ENCODE measurements at places on chromosomes 7 and 10. TPM values are rescaled to one million over a fixed set of nuclear protein-coding genes. Genes with fewer than 3 reads are reported as not detected.

DNA sequence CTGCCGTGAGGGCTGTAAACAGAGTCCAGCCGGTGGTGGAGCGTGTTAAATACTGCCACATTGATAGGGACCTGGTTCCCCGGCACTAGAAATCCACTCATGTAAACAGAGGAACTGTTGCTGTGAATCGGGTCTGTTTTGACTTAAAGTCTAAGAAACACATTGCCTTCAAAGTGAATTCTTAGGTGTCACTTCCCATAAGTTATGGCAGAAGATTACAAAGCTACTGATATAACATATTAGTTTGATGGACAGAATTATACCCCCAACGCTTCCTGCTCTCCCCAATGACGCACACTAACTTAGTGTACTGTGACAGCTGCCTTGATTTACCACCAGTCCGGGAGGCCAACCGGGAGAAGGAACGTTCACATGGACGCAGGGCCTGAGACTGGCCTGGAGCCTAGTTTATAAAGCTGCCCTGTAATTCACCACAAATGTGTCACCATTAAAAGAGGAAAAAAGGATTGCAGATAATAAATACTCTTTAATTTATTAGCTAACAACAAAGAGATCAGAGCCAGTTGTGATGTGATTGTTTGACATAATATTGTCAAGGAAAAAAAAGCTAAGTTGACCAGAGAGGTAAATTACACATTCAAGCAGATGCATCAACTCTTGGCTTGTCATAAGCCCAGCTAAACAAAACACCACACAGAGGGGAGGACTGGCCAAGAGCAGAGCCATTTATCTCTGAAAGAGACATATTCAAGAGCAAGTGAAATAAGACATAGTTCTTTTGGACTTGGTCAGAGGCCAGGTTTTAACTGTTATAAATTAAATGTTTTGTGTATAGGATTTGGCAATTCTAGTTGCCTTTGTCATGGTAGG, 820.6 kb downstream of the LRMDA start:
- no peak for DNase-seq
- no peak overlapping the region for H3K27ac ChIP-seq
- no peaks in the 10 kb centered on the region for H3K4me1 ChIP-seq
- H3K36me3 ChIP-seq = no peaks in the 10 kb centered on the region

RGR gene
- not detected for total RNA-seq

DNA sequence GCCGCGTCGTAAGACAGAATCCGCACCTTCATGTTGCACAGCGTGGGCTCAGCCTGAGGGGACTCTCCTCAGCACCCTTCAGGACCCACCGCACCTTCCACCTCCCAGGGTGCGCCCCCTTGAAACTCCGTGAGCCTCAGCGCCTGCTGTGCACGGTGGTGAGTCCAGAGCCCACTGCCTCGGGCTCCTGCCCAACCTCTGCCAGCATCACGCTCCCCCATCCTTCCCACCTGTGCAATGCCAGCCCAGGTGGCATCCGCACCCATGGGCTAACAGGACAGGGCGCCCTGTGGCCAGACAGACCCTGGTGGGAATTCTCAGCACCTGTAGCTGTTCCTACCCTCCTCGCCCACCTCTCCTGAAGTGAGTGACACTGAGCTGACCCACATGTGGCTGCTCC, 96.4 kb downstream of the DYNC2I1 start:
- H3K36me3 ChIP-seq = peaks cover 28% of the 10 kb centered on the region
- H3K4me3 ChIP-seq = no peak overlapping the region

- peak within 1 kb of the TSS; percentile 95 for H3K27ac ChIP-seq
- no peaks in the 10 kb centered on the region for H3K27me3 ChIP-seq
- H3K4me3 ChIP-seq = peak within 1 kb of the TSS; percentile 97
- H3K4me1 ChIP-seq = peaks cover 67% of the 10 kb centered on the region
These were observed at the start of gene GIMAP8 for GRCh38 chr7:150450491-150451001. TSS of gene GIMAP8 (plus strand) at chr7:150450630. CDS start at chr7:150466699, 16,069 bp downstream.

ANXA8L1 gene
- not detected for total RNA-seq

GRCh38 chr7:1117321-1117928, 29.5 kb downstream of the GPER1 start:
- H3K36me3 ChIP-seq = peaks cover 3% of the 10 kb centered on the region
- no peaks in the 10 kb centered on the region for H3K27me3 ChIP-seq
- H3K4me1 ChIP-seq = peaks cover 13% of the 10 kb centered on the region
- H3K4me3 ChIP-seq = no peak overlapping the region

- no peak for DNase-seq
- no peaks in the 10 kb centered on the region for H3K4me1 ChIP-seq
- H3K4me3 ChIP-seq = no peak overlapping the region
- H3K27ac ChIP-seq = no peak overlapping the region
- no peaks in the 10 kb centered on the region for H3K36me3 ChIP-seq
- no peaks in the 10 kb centered on the region for H3K27me3 ChIP-seq
These were observed 85.3 kb upstream of the PCGF5 start for GRCh38 chr10:91135113-91135512.

GRCh38 chr10:80945264-80945880, 407.7 kb downstream of the SH2D4B start:
- no peak overlapping the region for H3K27ac ChIP-seq
- H3K36me3 ChIP-seq = no peaks in the 10 kb centered on the region
- no peaks in the 10 kb centered on the region for H3K27me3 ChIP-seq
- DNase-seq = no peak
- no peaks in the 10 kb centered on the region for H3K4me1 ChIP-seq
- no peak overlapping the region for H3K4me3 ChIP-seq

DNA sequence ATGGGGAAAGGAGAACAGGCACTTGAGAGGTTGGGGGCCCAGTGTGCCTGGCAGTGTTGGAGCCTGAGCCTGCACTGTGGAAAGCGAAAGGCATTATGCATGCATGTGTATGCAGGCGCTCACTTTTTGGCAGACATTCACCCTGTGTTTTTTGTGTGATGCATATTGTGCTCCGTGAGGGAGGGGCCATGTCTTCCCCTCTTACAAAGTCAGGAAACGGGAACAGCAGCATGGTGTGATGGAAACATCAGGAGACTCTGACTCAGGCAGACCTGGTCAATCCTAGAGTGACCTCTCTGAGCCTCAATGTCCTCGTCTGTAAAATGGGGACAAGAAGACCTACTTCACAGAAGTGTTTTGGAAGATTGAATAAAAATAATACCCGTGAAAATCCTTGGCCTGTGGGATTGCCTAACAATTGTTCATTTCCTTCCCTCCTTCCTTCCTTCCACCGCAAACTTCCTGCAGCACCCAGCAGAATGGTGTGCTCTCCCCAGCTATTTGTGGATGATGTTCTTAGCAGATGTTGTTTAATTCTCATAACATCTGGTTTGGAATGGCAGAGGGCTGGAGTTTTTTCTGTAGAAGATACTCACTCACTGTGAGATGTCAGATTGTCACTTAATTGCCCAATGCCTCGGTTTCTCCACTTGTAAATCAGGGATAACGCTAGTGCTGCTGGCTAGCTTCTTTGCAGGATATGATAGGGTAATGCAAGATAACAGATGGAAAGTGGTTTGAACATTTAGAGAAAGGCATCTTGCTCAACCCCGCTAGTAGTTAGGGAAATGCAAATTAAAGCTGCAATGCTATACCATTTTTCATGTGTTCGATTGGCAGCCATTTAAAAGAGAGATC, 39.8 kb downstream of the CDH23 start:
- peaks cover 3% of the 10 kb centered on the region for H3K4me1 ChIP-seq
- DNase-seq = no peak
- no peaks in the 10 kb centered on the region for H3K36me3 ChIP-seq
- no peaks in the 10 kb centered on the region for H3K27me3 ChIP-seq
- H3K4me3 ChIP-seq = no peak overlapping the region

GRCh38 chr7:157233677-157234076, 95.0 kb downstream of the UBE3C start:
- H3K27me3 ChIP-seq = no peaks in the 10 kb centered on the region
- H3K27ac ChIP-seq = no peak overlapping the region
- H3K36me3 ChIP-seq = peaks cover 41% of the 10 kb centered on the region
- no peaks in the 10 kb centered on the region for H3K4me1 ChIP-seq
- DNase-seq = no peak

EFCAB10 gene
- total RNA-seq = not detected

DNA sequence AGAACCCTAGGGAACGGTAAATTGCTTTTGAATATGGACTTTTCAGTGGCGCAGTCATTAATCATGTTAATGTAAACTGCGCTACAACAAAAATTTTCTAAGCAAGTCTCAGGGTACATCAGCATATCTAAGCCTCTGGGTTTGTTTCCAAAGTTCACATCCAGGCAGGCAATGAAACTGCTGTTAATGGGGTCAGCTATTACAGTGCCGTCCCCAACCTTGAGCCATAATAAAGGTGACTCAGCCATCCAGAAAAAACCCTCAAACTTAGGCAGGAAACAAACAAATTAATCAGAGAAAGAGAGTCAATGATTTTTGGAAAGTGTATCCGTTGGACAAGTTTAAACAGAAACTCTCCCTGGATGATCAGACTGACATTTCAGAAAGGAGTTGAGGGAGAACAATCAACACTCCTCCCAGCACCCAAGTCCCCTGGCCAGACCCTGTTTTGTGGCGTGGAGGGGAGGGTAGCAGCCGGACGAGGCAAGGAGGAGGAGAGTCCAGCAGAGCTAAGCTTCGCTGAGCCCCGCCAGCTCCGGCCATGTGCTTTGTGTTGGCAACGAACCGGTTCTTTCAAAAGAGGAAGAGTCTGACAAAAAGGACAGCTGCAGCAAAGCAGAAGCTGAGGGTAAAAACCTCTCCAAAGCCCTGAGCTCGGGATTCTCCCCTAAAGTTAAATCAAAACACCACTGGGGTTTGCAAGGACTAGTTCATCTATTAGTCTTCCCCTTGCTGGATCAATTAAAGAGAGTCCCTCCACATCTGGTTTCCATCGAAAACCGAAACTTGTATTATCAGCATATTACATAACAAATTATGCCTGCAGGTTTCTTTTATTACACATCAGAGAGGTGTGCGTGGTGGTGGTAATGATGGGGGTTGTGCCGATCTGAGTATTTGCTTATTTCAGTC, 3.6 kb downstream of the FAM53B start:
- DNase-seq = no peak
- H3K27me3 ChIP-seq = peaks cover 6% of the 10 kb centered on the region
- H3K4me3 ChIP-seq = peak overlapping the region; percentile 45
- peak overlapping the region; percentile 9 for H3K27ac ChIP-seq

- peaks cover 33% of the 10 kb centered on the region for H3K4me1 ChIP-seq
- H3K27me3 ChIP-seq = peaks cover 51% of the 10 kb centered on the region
- H3K36me3 ChIP-seq = no peaks in the 10 kb centered on the region
- no peak overlapping the region for H3K27ac ChIP-seq
- no peak overlapping the region for H3K4me3 ChIP-seq
These were observed 951 bp downstream of the ELOVL3 start for GRCh38 chr10:102227050-102227449.

DNA sequence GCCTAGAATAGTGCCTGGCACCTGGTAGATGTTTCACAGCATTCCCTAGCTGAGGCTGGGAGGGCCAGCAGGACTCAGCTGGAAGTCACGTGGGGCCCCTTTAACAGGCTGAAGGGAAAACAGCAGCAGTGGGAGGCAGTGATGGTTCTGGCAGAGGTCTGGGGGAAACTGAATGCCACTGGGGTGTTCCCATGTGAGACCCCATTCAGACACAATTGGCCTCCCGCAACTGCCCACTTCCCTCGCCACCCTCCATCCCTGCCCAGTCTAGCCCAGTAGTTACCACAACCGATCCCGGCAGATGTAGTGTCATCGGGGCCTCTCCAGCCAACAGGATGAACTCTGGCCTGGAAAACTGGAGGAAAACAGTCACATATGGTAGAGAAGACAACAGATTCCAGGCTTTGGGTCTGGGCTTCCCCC, 38.3 kb downstream of the FRMPD2 start:
- no peak overlapping the region for H3K4me3 ChIP-seq
- peaks cover 3% of the 10 kb centered on the region for H3K4me1 ChIP-seq
- H3K36me3 ChIP-seq = no peaks in the 10 kb centered on the region
- no peak for DNase-seq

GRCh38 chr10:114310346-114310745, 71.3 kb downstream of the VWA2 start:
- H3K4me1 ChIP-seq = no peaks in the 10 kb centered on the region
- H3K27me3 ChIP-seq = no peaks in the 10 kb centered on the region
- no peak overlapping the region for H3K27ac ChIP-seq
- H3K4me3 ChIP-seq = no peak overlapping the region

GRCh38 chr10:115580239-115580638, 487.1 kb downstream of the ATRNL1 start:
- no peaks in the 10 kb centered on the region for H3K4me1 ChIP-seq
- H3K27ac ChIP-seq = no peak overlapping the region
- no peak overlapping the region for H3K4me3 ChIP-seq
- H3K36me3 ChIP-seq = no peaks in the 10 kb centered on the region

GRCh38 chr10:130655313-130656186, 519.4 kb downstream of the GLRX3 start:
- no peak overlapping the region for H3K4me3 ChIP-seq
- H3K36me3 ChIP-seq = no peaks in the 10 kb centered on the region
- DNase-seq = no peak
- H3K27me3 ChIP-seq = no peaks in the 10 kb centered on the region
- H3K27ac ChIP-seq = no peak overlapping the region

SH2D4B gene
- total RNA-seq = 0.21 TPM

SHOC2 gene
- 43.2 TPM for total RNA-seq

CALHM3 gene
- total RNA-seq = 0.63 TPM

TBC1D12 gene
- not detected for total RNA-seq

VSIR gene
- total RNA-seq = 127 TPM

DNA sequence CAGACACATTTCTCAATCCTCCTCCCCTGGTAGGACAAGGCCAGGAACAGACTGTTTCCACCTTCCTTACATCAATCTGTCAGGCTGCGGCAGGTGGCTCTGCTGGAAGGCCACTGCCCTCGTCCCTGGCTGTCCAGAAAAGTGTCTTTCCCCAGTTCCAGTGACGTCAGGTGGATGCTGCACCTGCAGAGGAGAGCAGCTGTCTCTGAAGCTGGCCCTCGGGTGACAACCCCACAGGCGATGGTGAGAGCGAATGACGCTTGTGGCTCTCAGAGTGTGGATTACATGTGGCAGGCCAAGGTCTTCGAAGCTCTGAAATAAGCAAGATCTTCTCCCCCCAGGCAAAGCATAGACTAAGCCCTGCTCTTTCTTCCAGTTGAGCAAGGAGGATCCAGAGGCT, 146.9 kb upstream of the RET start:
- no peak overlapping the region for H3K4me3 ChIP-seq
- H3K27ac ChIP-seq = no peak overlapping the region
- H3K4me1 ChIP-seq = peaks cover 12% of the 10 kb centered on the region

DNA sequence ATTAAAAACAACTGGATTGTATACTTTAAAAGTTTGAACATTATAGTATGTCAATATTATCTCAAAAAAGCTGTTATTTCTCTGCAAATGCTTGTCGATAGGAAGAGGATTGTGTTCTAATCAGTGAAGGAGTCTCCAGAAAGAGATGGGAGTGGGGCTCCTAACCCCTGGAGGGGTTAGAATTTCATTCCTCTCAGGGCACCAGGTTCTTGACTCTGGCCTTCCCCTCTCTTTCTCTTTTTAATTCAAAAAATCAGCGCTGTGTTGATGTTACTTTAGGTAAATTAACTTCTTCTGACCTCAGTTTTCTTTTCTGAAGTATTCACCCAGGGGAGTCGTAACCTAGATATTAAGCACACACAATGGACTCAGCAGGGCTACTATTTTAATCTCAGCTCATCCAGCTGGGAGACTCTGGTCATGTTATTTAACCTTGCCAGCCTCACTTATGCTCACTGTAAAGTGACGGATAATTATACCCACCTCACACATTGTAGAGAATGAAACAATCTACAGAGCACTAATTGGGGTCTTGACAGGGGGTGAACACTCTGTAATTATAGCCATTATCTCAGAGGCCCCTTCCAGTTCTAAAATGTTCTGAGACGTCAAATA, 59.4 kb downstream of the GCC1 start:
- no peaks in the 10 kb centered on the region for H3K36me3 ChIP-seq
- H3K4me3 ChIP-seq = no peak overlapping the region
- peaks cover 40% of the 10 kb centered on the region for H3K27me3 ChIP-seq
- no peak for DNase-seq
- no peak overlapping the region for H3K27ac ChIP-seq
- H3K4me1 ChIP-seq = no peaks in the 10 kb centered on the region

AP3M1 gene
- total RNA-seq = 44.2 TPM
